B cell (primary cell): ENCODE measurements at places on chromosomes 5 and 9. TPM values are rescaled to one million over a fixed set of nuclear protein-coding genes. Genes with fewer than 3 reads are reported as not detected.

DNA sequence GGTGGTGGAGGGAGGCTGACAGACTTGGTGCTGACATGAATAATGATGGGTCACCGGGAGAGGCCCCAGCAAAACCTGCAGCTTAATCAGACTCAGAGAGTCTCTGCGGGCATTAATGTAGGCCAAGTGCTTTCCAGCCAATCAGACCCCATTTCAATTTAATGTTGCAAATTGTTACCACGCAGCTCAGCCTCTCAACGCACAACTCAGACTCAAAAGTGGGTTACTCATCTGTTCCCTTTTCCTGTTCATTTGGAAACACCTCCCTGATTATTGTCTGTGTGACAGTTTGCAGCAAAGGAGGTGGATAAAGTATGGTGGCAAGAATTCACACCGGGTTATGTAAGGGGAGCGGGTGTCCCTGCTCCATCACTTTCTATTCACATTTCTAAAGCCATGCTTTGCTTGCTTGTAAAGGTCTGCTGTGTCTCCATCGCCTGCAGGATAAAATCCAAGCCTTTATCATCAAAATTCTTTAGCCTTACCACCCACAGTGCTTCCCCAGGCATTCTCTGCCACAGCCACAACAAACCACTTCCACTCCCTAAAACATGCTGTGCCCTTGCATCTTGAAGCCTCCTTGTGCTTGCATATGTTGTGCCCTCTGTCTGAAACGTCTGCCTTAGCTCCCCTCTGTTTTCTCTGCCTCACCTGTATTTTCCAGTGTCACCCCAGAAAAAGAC is 156.5 kb downstream of the ASTN2 start:
- DNase-seq: no peak
- no peaks in the 10 kb centered on the region for H3K36me3 ChIP-seq
- H3K27me3 ChIP-seq: no peaks in the 10 kb centered on the region
- no peaks in the 10 kb centered on the region for H3K4me1 ChIP-seq
- no peak overlapping the region for H3K4me3 ChIP-seq

DNA sequence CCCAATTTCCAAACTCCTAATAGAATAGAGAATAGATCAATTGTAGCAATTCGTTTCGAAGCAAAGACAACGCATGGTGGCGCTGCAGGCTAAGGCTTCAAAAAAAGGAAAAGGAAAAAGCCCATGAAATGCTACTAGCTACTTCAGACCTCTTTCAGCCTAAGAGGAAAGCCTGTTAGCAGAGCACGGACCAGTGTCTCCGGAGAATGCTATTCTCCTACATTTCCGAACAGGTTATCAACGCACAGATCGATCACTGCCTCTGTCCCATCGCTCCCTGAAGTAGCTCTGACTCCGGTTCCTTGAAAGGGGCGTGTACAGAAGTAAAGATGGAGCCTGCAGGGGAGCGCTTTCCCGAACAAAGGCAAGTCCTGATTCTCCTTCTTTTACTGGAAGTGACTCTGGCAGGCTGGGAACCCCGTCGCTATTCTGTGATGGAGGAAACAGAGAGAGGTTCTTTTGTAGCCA is at the start of gene PCDHB15:
Gene PCDHB15 (plus strand): TSS at position 146 of the 468 bp plus-strand sequence. CDS start 184 bp downstream, at position 330.
- no peak for DNase-seq
- H3K27ac ChIP-seq: no peak within 1 kb of the TSS
- peaks cover 5% of the 10 kb centered on the region for H3K27me3 ChIP-seq
- no peaks in the 10 kb centered on the region for H3K4me1 ChIP-seq
- no peaks in the 10 kb centered on the region for H3K36me3 ChIP-seq
- H3K4me3 ChIP-seq: no peak within 1 kb of the TSS

DNA sequence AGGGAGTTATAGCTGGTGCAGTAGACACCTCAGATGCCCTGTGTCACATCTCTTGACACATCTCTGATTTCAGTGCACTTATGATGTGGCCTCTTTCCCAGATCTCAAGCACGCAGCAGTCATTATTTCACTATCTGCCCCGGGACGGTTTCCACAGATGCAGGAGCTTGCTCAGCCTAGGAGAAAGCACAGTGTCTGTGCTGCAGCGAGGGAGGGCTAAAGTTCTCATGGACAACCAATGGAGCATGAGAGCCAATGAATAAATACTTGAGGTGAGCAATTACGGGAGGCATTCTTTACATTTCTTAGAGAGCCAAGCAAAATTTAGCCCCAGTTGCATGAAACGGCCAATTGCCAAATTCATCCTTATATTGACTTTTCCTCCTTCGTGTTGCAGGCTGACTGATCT is 7.4 kb upstream of the MOB3B start:
- no peak for DNase-seq
- peaks cover 10% of the 10 kb centered on the region for H3K4me1 ChIP-seq
- H3K27me3 ChIP-seq: no peaks in the 10 kb centered on the region
- no peak overlapping the region for H3K4me3 ChIP-seq

Gene ENG
- total RNA-seq: 12.6 and 14.0 TPM in 2 replicates

Gene ENHO
- not detected in 2 replicates for total RNA-seq

Gene ZBED3
- 1.2 and 1.6 TPM in 2 replicates for total RNA-seq

DNA sequence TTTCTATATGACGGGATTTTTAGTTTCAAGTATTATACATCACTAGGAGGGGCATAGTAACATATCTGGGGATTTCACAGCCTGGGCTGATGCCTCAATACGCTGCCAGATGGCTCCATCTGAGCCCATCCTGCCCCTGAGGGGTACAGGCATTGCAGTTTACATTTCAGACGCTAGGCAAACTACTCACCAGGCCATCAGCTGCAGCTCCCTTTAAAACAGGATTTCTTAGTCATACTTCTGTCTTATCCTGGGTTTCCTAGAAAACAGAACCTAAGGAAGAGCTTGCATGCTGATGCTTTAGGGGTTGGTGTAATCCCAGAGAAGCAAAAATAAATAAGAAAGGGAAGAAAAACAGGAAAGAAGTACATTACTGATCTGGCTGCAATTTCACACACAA is 372.8 kb upstream of the PIK3R1 start:
- no peak for DNase-seq
- no peaks in the 10 kb centered on the region for H3K36me3 ChIP-seq
- no peak overlapping the region for H3K4me3 ChIP-seq
- peaks cover 5% of the 10 kb centered on the region for H3K27me3 ChIP-seq
- no peaks in the 10 kb centered on the region for H3K4me1 ChIP-seq

GRCh38 chr5:24632353-24632752 is 12.4 kb downstream of the CDH10 start:
- no peaks in the 10 kb centered on the region for H3K27me3 ChIP-seq
- H3K4me3 ChIP-seq: no peak overlapping the region
- H3K36me3 ChIP-seq: no peaks in the 10 kb centered on the region
- no peak overlapping the region for H3K27ac ChIP-seq

DNA sequence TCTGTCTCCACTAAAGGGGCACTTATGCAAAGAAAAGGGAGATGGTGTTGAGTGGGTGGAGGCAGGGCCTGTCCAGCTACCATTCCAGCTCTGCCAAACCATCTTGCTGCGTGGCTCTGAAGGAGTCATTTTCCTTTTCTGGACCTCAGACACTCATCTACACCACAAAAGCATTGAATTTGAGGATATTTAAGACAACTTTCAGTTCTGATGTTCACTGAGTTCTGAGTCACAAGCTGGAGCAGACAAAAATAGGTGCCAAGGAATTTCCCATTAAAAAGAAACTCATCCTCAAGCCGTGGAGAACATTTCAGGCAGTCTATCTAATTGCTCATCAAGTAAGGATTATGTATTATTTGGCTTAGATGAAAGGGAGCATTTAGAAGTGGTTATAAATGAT is 195.0 kb upstream of the TBC1D2 start:
- DNase-seq: no peak
- H3K36me3 ChIP-seq: no peaks in the 10 kb centered on the region
- no peak overlapping the region for H3K27ac ChIP-seq
- no peak overlapping the region for H3K4me3 ChIP-seq
- no peaks in the 10 kb centered on the region for H3K27me3 ChIP-seq

Gene SLC2A8
- total RNA-seq: 14.2 and 18.7 TPM in 2 replicates

DNA sequence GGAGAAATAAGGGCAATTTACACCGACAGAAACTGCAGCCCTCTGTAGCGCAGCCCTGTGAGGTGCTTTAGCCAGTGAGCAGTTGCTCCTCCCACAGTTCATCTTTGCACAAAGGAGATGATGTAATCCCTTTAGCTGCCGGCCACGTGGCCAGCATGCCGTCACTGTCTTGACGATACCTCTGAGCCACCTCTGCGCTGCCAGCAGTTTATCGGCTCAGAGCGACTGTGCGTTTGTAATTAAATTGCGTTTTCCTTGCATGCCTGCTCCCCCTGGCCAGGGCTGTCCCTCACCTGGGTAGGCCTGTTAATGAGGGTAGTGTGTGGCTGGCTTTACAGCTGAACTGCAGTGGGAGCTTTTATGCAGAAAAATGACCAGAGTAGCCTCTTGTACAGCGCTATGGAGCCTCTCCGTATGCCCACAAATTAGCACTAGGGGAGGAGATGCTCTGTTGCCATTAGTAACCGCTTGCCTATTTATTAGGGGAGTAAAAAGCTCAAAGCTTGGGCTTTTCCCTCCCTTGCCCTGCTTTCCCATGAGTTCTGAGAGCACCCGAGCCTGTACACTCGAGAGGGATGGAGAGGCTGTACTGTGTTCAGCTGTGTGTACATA is 107.0 kb downstream of the TRIO start:
- peaks cover 37% of the 10 kb centered on the region for H3K4me1 ChIP-seq
- H3K4me3 ChIP-seq: no peak overlapping the region
- H3K36me3 ChIP-seq: no peaks in the 10 kb centered on the region
- H3K27me3 ChIP-seq: no peaks in the 10 kb centered on the region
- DNase-seq: peak; percentile 35

DNA sequence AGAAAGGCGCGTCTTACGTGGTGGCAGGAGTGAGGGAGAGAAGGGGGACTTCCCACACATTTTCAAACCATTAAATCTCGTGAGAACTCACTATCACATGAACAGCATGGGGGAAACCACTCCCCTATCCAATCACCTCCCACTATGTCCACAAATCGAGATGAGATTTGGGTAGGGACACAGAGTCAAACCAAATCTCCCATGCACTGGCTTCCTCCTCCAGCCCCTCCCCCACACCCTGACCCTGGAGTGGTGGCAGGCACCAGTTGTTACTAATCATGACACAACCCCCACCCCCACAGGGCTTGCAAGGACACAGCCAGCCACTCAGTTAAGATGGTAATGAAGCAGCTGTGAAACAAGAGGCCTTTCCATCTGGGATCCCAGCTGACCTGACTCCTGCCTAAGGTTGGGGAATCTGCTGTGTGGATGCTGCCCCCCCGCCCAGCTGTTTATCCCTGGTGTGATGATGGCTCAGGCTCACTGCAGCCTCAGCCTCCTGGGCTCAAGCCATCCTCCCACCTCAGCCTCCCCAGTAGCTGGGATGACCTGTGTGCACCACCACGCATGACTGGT is 57.1 kb upstream of the FUBP3 start:
- no peaks in the 10 kb centered on the region for H3K4me1 ChIP-seq
- H3K4me3 ChIP-seq: no peak overlapping the region
- no peak for DNase-seq
- no peaks in the 10 kb centered on the region for H3K27me3 ChIP-seq
- H3K27ac ChIP-seq: no peak overlapping the region

Gene RLN1
- 1.4 and 2.0 TPM in 2 replicates for total RNA-seq

DNA sequence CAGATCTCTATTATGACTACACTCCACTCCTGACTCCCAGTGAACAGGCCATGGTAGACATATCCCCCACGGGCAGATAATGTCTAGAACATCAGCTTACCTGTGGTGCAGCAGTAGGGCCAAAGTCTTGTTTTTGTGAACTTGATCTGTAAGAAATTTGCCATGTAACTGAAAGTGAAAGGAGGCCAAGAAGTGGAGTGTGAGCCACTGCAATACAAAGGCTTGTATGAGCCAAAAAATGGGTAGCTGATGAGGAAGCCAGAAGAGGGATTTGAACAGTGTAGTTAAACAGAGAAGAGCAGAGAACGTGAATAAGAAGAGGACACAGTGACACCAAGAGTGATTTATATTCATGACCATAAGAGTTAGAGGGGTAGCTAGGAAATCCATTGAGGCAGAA is 361.7 kb downstream of the DMRT2 start:
- no peak overlapping the region for H3K27ac ChIP-seq
- no peaks in the 10 kb centered on the region for H3K27me3 ChIP-seq
- no peak for DNase-seq
- H3K4me3 ChIP-seq: no peak overlapping the region
- H3K4me1 ChIP-seq: no peaks in the 10 kb centered on the region

Gene ORM2
- total RNA-seq: not detected in 2 replicates

GRCh38 chr9:91119142-91119541 is 242.6 kb downstream of the AUH start:
- H3K4me3 ChIP-seq: no peak overlapping the region
- no peak for DNase-seq
- no peak overlapping the region for H3K27ac ChIP-seq
- no peaks in the 10 kb centered on the region for H3K27me3 ChIP-seq
- H3K36me3 ChIP-seq: no peaks in the 10 kb centered on the region

Gene PRDM9
- total RNA-seq: not detected in 2 replicates

Gene PCAT7
- not detected in 2 replicates for total RNA-seq

- no peak overlapping the region for H3K4me3 ChIP-seq
- H3K27ac ChIP-seq: no peak overlapping the region
- H3K36me3 ChIP-seq: no peaks in the 10 kb centered on the region
- DNase-seq: no peak
- no peaks in the 10 kb centered on the region for H3K27me3 ChIP-seq
These were observed 349.3 kb downstream of the IRX1 start for GRCh38 chr5:3944930-3945329.

DNA sequence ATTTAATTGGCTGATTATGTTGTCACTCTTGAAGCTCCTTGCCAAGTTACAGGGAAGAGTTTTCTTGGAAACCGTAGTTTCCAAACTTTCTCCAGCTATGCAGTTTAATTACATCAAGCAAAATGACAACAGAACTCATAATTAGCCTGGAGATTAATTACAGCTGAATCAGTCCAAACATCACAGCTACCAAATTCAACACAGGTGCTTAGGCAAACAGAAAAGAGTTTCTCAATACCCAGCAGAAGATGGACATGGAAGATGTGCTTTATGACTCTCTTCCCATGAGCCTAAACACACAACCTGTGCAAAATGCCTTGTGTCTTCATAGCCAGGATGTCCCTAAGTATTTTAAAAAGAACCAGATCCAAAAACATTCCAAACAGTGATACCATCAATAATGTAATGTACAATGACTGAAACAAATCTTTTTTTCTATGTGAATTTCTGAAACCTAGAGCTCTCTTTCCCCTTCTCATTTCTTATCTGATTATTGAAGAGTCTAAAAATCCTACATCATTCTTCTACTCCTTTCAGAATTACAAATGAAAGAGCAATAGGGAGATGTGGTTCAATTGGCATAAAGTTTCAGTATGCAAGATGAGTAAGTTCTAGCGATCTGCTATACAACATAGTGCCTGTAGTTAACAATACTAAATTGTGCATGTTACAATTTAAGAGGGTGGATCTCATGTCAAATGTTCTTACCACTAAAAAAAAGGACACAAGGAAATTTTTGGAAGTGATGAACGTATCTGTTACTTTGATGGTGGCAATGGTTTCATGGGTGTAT is 124.3 kb downstream of the RASEF start:
- H3K4me1 ChIP-seq: no peaks in the 10 kb centered on the region
- H3K27me3 ChIP-seq: no peaks in the 10 kb centered on the region
- no peak overlapping the region for H3K27ac ChIP-seq
- H3K36me3 ChIP-seq: no peaks in the 10 kb centered on the region
- DNase-seq: no peak
